ENCODE measurements at places on chromosomes 3 and 15.

- no peaks in the 10 kb centered on the region for H3K27me3 ChIP-seq
- no peaks in the 10 kb centered on the region for H3K36me3 ChIP-seq
- no peak overlapping the region for H3K4me3 ChIP-seq
- no peak for DNase-seq
- no peak overlapping the region for H3K27ac ChIP-seq
Measured at GRCh38 chr3:178802993-178803693, 266.9 kb downstream of the KCNMB2 start.

DNA sequence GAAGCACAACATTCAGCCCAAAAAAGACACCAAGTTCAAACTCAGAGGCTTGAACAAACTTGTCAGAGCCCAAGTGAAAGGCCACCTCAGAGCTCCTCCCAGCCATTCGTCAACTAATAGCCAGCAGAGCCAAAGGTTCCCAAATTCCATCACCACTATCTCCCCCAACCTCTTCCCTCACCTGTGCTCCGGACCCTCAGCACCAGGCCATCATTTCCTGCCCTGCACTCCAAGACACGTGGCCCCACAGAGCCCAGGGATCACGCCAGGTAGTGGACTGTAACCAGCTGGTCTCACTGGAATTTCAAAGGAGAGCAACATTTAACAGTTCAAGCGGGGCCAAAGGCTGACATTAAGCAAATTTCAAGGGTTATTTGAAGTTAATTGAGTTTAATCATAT is 245.2 kb upstream of the IGF1R start:
- H3K4me3 ChIP-seq = no peak overlapping the region
- no peaks in the 10 kb centered on the region for H3K36me3 ChIP-seq
- H3K4me1 ChIP-seq = no peaks in the 10 kb centered on the region
- H3K27me3 ChIP-seq = peaks cover 11% of the 10 kb centered on the region
- no peak for DNase-seq

GRCh38 chr3:48990636-48991469 is 812 bp downstream of the P4HTM start:
- H3K27me3 ChIP-seq = no peaks in the 10 kb centered on the region
- H3K4me3 ChIP-seq = peak overlapping the region; percentile 84
- H3K36me3 ChIP-seq = peaks cover 9% of the 10 kb centered on the region
- no peak for DNase-seq
- H3K4me1 ChIP-seq = peaks cover 24% of the 10 kb centered on the region

DNA sequence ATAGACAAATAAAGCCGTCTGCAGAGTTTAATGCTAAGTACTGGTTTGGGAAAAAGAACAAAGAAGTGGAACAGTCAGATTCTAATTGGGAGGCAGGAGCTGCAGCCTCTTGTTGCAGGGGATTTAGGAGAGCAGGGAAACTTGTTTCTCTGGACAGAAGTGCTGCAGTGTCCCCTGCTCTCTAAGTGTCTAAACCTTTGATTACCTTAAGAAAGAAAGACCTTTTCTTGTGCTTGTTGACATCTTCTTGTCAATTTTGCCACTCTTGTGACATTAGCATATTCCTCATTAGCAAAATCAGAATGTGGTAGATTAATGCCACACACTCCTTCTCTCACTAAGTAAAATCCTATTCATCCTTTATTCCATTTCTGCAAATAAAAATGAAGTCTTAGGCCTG is 38.8 kb downstream of the TRAT1 start:
- H3K36me3 ChIP-seq = no peaks in the 10 kb centered on the region
- H3K4me3 ChIP-seq = no peak overlapping the region
- no peaks in the 10 kb centered on the region for H3K27me3 ChIP-seq
- no peak overlapping the region for H3K27ac ChIP-seq
- DNase-seq = no peak

- H3K36me3 ChIP-seq = peaks cover 28% of the 10 kb centered on the region
- no peaks in the 10 kb centered on the region for H3K4me1 ChIP-seq
- DNase-seq = no peak
- no peak overlapping the region for H3K4me3 ChIP-seq
- no peaks in the 10 kb centered on the region for H3K27me3 ChIP-seq
- H3K27ac ChIP-seq = no peak overlapping the region
Measured at GRCh38 chr15:62823561-62823960, 219.0 kb upstream of the TPM1 start.

GRCh38 chr15:51688863-51689262 is 7.6 kb downstream of the SCG3 start:
- no peaks in the 10 kb centered on the region for H3K4me1 ChIP-seq
- H3K27ac ChIP-seq = no peak overlapping the region
- H3K4me3 ChIP-seq = no peak overlapping the region
- H3K36me3 ChIP-seq = no peaks in the 10 kb centered on the region
- DNase-seq = no peak

GRCh38 chr3:45067941-45068340 is 41.8 kb downstream of the CLEC3B start:
- no peaks in the 10 kb centered on the region for H3K36me3 ChIP-seq
- no peak overlapping the region for H3K4me3 ChIP-seq
- no peak for DNase-seq
- H3K27ac ChIP-seq = no peak overlapping the region
- peaks cover 3% of the 10 kb centered on the region for H3K4me1 ChIP-seq

DNA sequence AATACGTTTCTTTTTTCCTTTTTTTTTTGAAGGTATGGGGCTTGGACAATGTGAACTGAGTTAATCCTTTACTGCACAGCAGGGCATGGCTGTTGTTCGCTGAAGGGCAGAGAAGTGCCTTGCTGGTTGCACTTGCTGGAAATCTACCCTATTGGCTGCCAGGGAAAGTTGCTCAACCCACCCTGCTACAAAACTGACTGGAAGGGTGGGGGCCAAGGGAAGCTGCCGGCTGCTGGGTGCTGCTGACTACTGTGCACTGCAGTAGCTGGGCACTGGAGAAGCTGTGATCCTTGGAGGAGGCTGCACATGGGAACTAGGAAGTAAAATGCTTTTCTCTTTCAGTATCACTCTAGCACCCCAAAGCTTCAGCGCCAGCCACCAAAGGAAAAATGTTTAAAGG is 70.5 kb downstream of the ETV5 start:
- no peak for DNase-seq
- H3K36me3 ChIP-seq = no peaks in the 10 kb centered on the region
- H3K27ac ChIP-seq = no peak overlapping the region

- no peaks in the 10 kb centered on the region for H3K4me1 ChIP-seq
- H3K4me3 ChIP-seq = no peak overlapping the region
- no peak for DNase-seq
- no peaks in the 10 kb centered on the region for H3K27me3 ChIP-seq
- no peak overlapping the region for H3K27ac ChIP-seq
Measured at GRCh38 chr3:78972617-78973301, 795.0 kb downstream of the ROBO1 start.

DNA sequence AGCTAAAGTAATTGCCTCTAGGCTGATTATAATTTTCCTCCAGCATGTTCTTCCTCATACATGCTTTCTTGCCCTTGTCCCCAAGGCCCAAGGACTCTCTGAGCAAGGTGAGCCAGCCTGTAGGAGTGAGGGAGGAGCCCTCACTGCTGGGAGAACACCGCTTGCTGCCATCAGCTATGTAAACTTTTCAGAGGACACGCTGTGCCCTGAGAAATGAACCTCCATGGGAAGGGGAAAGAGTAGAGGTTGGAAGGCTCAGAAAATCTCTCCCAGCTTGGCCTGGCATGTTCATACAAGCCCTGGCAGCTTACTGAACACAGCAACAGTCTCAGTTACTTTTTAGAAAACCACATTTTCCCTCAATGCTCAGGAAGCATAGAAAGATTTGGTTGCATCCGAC is 103.0 kb upstream of the SLC24A5 start:
- no peak overlapping the region for H3K4me3 ChIP-seq
- no peaks in the 10 kb centered on the region for H3K27me3 ChIP-seq
- H3K36me3 ChIP-seq = no peaks in the 10 kb centered on the region
- no peak overlapping the region for H3K27ac ChIP-seq
- no peaks in the 10 kb centered on the region for H3K4me1 ChIP-seq

GRCh38 chr3:192905980-192906678 is 11.5 kb downstream of the MB21D2 start:
- no peak overlapping the region for H3K27ac ChIP-seq
- no peak for DNase-seq
- H3K4me1 ChIP-seq = no peaks in the 10 kb centered on the region
- no peak overlapping the region for H3K4me3 ChIP-seq
- H3K27me3 ChIP-seq = no peaks in the 10 kb centered on the region

- H3K4me1 ChIP-seq = peaks cover 3% of the 10 kb centered on the region
- no peak overlapping the region for H3K27ac ChIP-seq
- no peak for DNase-seq
Measured at GRCh38 chr3:187025656-187026316, 95.5 kb downstream of the ST6GAL1 start.

- peaks cover 40% of the 10 kb centered on the region for H3K4me1 ChIP-seq
- H3K27ac ChIP-seq = no peak overlapping the region
- no peaks in the 10 kb centered on the region for H3K27me3 ChIP-seq
- H3K4me3 ChIP-seq = no peak overlapping the region
Measured at GRCh38 chr15:70319466-70319865, 221.7 kb upstream of the TLE3 start.

DNA sequence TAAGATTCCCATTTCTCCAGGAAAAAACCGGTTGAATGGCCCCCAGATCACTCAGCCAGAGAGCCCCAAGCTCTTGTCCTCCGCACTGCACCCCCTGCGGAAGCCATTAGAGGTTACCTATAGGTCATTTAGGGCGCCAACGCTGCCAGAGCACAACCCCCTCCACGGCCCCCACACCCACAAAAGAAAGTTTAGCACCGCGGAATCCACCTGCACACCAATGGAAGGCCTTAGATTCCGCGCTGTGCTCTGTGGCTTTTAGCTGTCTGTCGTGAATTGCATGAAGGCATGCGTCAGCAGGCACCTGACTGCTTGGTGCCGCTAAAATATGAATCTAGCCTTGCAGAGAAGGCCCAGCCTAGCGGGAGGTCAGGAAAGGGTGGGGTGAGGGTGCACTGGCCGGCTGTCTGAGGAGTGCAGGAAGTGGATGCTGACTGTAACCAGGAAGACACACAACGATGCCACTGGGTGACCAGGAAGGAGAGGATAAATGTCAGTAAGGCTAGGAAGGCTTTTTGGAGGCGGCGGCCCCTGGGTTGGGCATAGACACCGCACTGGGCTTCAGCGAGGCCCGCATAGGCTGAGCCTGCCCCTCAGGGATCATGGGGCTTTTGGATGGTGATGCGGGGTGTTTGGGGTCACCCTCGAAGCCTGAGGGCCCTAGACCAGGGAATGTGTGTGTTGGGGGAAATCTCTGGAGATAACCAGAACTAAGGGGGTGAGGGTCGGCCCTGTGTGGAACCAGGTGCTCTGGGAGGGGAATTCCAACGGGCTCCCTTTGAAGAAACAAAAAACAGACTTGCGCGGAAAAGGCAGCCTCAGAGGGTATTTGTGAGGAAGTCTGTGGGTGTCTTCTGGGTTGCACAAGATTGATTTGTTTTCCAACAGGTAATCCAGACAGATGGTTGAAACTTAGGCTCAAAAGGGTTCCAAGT is 976 bp upstream of the NUP210 start:
- H3K27me3 ChIP-seq = peaks cover 18% of the 10 kb centered on the region
- peak overlapping the region; percentile 55 for H3K4me3 ChIP-seq
- H3K36me3 ChIP-seq = no peaks in the 10 kb centered on the region
- H3K27ac ChIP-seq = no peak overlapping the region

DNA sequence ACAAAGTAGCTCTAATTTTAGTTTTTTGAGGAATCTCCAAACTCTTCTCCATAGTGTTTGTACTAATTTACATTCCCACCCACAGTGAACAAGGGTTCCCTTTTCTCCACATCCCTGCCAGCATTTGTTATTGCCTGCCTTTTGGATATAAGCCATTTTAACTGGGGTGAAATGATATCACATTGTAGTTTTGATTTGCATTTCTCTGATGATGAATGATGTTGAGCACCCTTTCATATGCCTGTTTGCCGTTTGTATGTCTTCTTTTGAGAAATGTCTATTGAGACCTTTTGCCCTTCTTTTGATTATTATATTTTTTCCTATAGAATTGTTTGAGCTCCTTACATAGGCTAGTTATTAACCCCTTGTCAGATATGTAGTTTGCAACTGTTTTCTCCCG is 239.9 kb upstream of the TPM1 start:
- no peaks in the 10 kb centered on the region for H3K27me3 ChIP-seq
- H3K4me1 ChIP-seq = no peaks in the 10 kb centered on the region
- no peak for DNase-seq
- no peak overlapping the region for H3K27ac ChIP-seq
- H3K4me3 ChIP-seq = no peak overlapping the region
- peaks cover 68% of the 10 kb centered on the region for H3K36me3 ChIP-seq

DNA sequence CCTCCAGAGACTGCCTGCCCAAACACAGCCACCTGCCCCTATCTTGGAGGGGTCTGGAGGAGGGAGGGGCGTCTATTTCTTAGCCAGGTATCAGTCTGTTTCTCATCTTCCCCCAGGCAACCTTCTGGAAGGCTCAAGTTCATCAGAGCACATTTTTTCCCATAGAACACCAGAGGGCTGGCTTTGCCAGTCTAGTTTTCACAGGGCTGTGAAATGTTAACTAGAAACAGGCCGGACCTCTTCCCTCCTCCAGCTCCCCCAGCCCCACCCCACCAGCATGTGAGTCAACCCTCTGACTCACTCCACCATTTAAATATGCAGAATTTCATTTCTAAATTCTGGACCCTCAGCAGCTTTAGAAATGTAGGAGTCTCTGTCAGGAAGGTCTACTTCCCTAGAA is 66.9 kb downstream of the SLCO2A1 start:
- DNase-seq = no peak
- no peak overlapping the region for H3K27ac ChIP-seq
- H3K4me1 ChIP-seq = no peaks in the 10 kb centered on the region
- no peaks in the 10 kb centered on the region for H3K36me3 ChIP-seq
- no peak overlapping the region for H3K4me3 ChIP-seq
- H3K27me3 ChIP-seq = no peaks in the 10 kb centered on the region

- no peak for DNase-seq
- no peaks in the 10 kb centered on the region for H3K4me1 ChIP-seq
- no peaks in the 10 kb centered on the region for H3K27me3 ChIP-seq
Measured at GRCh38 chr3:141900343-141900742, 23.9 kb downstream of the ATP1B3 start.

DNA sequence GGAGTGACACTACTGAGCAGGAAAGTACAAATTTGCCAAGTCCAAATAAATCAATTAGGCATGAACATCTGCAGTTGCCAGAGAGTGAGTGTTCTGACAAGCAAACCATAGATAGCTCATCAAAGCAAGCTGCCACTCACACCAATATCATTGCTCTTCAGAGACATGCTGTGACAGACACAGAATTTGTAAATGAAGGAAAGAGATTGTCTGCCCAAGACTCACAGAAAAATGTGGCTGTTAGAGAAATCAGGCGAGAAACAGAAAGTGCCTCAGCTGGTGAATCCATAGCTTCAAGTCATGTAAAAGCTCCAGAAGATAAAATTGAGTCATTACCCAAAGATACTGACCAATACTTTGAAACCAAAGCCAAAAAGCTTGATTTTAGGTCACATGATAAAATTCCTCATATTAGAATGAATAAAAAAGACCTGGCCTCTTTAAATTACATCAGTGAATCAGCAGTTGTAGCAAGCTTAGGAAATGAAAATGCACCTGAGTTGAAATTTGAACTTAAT is 50.8 kb downstream of the CRYBG3 start:
- peaks cover 6% of the 10 kb centered on the region for H3K36me3 ChIP-seq
- no peak overlapping the region for H3K27ac ChIP-seq
- no peak for DNase-seq
- no peaks in the 10 kb centered on the region for H3K4me1 ChIP-seq

- H3K4me3 ChIP-seq = no peak overlapping the region
- H3K36me3 ChIP-seq = no peaks in the 10 kb centered on the region
- no peaks in the 10 kb centered on the region for H3K4me1 ChIP-seq
- H3K27ac ChIP-seq = no peak overlapping the region
- H3K27me3 ChIP-seq = no peaks in the 10 kb centered on the region
Measured at GRCh38 chr3:130838898-130839600, 54.8 kb upstream of the ATP2C1 start.

- no peak overlapping the region for H3K4me3 ChIP-seq
- H3K27me3 ChIP-seq = no peaks in the 10 kb centered on the region
- H3K4me1 ChIP-seq = peaks cover 14% of the 10 kb centered on the region
- no peaks in the 10 kb centered on the region for H3K36me3 ChIP-seq
Measured at GRCh38 chr3:9244495-9245183, 4.8 kb downstream of the SRGAP3 start.
